ENCODE measurements at places on chromosomes 7 and 10. TPM values are rescaled to one million over a fixed set of nuclear protein-coding genes. Genes with fewer than 3 reads are reported as not detected.

- no peak for DNase-seq
Measured at GRCh38 chr7:33261585-33261984, 132.2 kb downstream of the BBS9 start.

DNA sequence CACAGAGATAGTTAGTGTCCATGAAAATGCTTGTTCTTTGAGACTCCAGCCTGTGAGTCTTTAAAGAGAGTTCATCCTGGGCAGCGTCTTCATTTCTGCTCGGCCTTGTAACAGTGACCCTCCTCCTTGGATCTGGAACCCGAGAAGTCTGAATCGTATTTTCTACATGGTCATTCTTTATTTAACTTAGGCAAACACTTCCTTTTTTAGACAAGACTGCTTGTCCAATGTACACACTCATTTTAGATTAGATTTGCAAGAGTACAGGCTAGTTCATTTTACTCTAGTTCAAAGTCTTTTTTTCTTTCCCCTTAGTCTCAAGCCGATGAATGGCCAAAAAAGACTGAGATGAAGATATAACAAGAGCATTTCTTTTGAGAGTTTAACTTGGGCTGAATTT lies 133.5 kb downstream of the CHN2 start:
- no peak for DNase-seq

DNA sequence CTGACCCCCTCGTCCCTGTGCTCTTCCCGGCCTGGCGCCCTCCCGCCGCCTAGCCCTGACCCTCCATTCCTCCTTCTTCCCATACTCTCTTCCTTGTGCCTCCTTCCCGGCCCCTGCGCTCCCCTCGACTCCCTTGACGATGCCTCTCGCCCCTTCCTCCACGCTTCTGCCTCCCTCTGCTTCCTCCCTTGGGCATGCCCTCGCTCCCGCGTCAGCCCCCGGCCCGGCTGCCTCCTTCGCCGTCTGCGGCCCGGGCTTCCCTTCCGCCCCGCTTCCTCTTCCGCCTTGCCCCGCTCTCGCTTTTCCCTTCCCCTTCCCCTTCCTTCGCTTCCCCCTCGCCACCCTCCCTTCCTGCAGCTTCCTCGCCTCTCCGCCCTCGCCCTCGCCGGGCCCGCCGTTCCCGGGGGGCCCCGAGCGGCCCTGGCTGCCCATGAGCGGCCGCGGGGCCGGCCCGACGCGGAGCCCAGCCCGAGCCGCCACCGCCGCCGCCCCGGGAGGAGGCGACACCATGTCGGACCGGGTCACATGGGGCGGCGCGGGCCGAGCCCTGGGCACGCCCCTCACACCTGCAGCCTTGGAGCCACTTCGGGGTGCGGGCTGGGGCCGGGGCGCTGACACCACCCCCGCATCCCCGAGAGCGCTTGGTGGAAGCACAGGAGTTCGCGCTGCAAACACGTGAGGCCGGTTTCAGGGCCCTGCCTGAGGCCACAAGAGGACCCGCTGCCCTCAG lies at the start of gene FBXW4:
Gene FBXW4 (minus strand): TSS at position 497 of the 730 bp plus-strand sequence. CDS start 65 bp downstream, at position 432.
- peak; percentile 32 for DNase-seq

DNA sequence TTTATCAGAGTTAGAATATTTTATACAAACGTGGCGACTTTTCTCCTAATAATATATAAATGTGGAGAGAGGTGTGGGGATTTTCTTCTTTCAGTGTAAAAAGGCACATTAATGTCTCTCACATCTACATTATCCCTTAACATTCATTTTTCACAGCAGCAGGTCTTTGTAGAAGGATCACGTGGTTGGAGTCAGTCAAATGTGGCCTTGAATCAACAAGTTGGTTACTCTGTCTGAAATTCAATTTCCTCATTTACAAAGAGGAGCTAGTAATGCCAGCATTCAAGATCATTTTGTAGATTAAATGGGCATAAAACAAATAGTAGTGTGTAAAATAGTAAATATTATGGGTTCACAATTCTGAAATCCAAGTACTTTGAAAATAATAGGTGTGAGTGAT lies 183.1 kb upstream of the SEMA3E start:
- no peak for DNase-seq

- no peak for DNase-seq
Measured at GRCh38 chr10:89248-89647, 40.2 kb upstream of the TUBB8 start.

GRCh38 chr10:1766049-1766448 lies 28.7 kb upstream of the ADARB2 start:
- DNase-seq: no peak

DNA sequence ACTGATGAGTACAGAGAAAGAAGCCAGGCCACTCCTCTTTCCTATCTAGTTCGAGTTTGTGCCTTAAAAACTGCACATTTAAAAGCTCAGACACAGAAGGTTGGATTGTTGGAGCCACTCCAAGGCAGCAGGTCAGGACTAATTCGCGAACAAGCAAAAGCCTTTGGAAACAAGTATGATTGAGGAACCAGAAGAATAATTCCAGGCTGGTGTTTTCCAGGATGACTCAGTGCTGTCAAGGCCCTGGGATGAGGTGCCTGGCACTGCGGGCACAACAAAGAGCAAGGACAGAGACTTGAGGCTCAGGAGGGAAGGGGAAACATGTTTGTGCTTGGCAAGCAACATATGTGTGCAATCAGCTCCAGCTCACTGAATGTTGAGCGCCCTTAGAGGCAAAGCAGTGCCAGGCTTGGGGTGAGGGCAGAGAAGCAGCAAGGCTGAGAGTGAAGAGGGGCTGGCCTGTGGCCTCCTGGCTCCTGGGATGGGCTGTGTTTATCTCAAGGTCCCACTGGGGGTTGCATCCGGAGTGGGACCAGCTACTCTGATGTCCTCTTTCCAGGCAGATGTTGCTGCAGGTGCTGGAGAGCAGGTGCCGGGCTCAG lies 44.1 kb downstream of the VSTM4 start:
- DNase-seq: peak; percentile 12

DNA sequence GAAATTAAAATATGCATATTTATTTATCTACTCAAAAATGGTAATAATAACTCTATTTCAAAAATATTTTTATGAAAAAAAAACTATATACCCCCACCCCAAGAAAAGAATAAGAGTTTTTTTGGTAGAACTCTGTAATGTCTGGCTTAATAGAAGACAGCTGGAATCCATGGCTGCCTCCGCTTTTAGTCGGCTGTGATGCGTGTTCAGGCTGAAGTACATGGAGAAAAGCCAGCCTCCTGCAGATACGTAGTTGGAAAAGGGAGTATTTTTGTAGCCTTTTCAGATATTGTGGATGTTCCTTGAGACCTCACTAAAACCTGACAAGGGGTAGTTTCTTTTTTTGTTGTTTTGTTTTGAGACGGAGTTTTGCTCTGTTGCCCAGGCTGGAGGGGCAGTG lies 10.0 kb downstream of the FOXK1 start:
- no peak for DNase-seq

GRCh38 chr7:156792611-156793010 lies 100.4 kb downstream of the LMBR1 start:
- DNase-seq: no peak

Gene CREB5
- total RNA-seq: 22.5 TPM

Gene SPDYE2B
- total RNA-seq: not detected

Gene CFAP46
- 1.0 TPM for total RNA-seq

Gene FGFR2
- total RNA-seq: 135 TPM

Gene GPRIN2
- total RNA-seq: 14.8 TPM

Gene TUBAL3
- 0.49 TPM for total RNA-seq

Gene NOD1
- 12.7 TPM for total RNA-seq

Gene ANKRD61
- not detected for total RNA-seq

All from mucosa of gallbladder (tissue), 1 donor.